Left colon (tissue), 2 donors: ENCODE measurements at places on chromosomes 16 and 17.
A peak's percentile ranks its signal among the peaks of the same experiment; 100 is the strongest.

DNA sequence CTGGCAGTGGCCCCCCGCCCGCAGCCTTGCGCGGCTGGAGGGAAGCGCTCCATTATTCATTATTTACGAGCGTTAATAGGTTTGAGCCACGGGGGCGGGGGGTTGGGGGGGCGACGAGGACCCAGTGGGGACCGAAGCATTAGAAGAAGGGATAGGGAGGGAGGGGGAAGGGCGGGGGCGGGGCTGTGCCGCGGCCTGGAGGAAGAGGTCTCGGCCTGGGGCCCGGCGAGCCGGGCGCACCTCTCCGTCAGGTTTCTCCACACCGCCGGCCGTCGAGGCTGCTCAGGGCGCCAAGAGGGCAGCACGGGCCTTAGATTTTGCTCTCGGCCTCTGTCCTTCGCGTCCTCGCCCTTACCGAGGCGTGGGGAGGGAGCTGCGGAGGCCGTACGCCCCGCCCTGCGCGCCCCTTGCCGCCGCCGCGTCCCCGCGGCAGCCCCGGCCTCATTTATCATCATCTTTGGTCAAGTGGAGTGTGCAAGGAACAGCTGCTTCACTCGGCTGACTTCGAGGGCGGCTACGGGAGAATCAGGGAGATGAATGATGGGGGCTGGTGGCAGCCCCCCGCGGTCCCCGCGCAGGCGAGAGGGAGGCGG is 54.2 kb downstream of the SREBF1 start:
- DNase-seq = peak; percentile 41

GRCh38 chr17:36892112-36892838 is 45.0 kb upstream of the LHX1 start:
- DNase-seq = no peak

GRCh38 chr17:38563362-38564253 is 42.1 kb downstream of the SRCIN1 start:
- DNase-seq = no peak

- DNase-seq = peak; percentile 61
These were observed 28.7 kb upstream of the GAS7 start for GRCh38 chr17:10226930-10227695.

- DNase-seq = peak; percentile 21
These were observed 26.6 kb upstream of the KCNG4 start for GRCh38 chr16:84266451-84266850.

GRCh38 chr17:80349151-80349651 is 65.8 kb upstream of the ENDOV start:
- no peak for DNase-seq

- no peak for DNase-seq
These were observed 310.9 kb upstream of the KCNJ16 start for GRCh38 chr17:69764146-69764545.

- no peak for DNase-seq
These were observed 220.4 kb upstream of the MYOCD start for GRCh38 chr17:12445331-12445730.

DNA sequence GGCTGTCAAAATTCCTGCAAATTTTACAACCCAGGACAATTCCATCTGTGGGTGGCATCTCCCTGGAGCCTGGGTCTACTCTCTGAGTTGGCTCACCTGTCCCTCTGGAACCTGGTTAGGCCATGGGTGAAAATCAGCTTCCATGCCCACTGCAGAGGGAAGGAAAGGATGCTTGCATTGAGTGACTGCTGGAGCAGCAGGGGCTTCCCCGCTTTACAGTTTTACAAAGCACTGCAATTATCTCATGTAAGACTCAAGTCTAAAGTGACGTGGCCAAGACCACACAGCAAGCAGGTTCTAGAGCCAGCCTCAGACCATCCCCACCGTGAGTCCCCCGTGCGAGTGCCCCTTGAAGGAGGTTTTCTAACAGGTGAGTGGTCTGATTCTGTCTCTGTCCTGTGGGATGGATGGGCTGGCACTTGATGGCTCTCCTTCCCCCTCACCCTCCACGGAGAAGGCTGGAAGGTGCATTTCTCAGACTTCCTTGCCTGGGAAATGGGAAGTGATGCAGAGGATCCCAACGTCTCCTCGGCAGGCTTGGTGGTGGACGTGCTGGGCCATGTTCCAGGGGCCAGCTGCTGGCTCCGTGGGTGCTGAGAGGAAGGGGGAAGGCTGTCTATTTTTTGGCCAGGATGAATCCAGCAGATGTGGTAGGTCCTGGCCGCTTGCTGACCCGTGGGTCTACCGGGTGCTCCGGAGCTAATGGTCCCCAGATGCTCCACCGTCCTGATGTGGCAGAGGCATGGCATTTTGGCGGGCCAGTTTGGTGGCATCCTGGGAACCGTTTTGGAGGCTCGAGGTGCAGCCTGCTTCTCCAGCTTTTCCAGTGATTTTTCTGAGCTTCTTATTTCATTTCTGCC is 26.3 kb upstream of the CBX4 start:
- DNase-seq = no peak

DNA sequence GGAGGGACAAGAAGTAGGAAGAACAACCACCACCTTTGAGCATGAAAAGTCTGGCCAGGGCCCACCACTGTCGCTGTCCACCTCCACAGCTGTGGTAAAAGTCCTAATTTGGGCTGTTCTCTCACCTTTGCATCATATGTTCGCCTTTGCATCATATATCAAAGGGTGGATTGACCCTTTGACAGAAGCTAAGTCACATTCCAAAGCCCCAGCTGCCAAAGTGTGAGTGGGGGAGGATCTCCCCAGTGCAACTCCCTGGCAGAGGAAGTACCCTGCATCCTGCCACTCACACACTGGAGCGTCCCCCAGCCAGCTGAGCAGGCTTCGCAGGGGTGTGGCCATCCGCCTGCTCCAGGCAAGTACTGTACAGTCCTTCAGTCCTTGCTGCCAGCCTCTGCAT is 12.7 kb upstream of the SPECC1 start:
- no peak for DNase-seq

GRCh38 chr17:38428112-38428642 is at the start of gene ARHGAP23:
Gene ARHGAP23 (plus strand): TSS chr17:38428464. CDS start chr17:38428486, 22 bp downstream.
- peak; percentile 50 for DNase-seq

GRCh38 chr17:63540590-63540989 is 9.7 kb upstream of the DCAF7 start:
- no peak for DNase-seq

GRCh38 chr17:59651346-59651745 is 31.7 kb downstream of the CLTC start:
- no peak for DNase-seq

- DNase-seq = no peak
These were observed 35.2 kb downstream of the USP7 start for GRCh38 chr16:8928467-8928957.

DNA sequence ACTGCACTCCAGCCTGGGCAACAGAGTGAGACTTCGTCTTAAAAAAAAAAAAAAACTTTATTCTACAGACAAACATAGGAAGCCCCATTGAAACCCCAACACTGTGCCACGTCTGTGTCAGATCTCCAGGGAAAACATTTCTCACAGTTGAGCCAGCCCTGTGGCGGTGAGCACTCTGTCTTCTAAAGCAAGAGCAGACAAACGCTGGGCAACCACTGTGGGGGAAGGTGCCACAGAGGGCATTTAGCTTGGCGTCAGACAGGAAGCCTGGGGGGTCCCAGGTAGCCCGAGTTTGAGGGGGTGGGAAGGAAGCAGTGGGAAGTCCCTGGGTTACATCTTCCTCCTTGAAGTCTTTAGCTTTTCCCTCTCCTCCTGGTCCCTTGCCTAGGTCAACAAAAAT is 16.0 kb downstream of the C17orf100 start:
- no peak for DNase-seq

DNA sequence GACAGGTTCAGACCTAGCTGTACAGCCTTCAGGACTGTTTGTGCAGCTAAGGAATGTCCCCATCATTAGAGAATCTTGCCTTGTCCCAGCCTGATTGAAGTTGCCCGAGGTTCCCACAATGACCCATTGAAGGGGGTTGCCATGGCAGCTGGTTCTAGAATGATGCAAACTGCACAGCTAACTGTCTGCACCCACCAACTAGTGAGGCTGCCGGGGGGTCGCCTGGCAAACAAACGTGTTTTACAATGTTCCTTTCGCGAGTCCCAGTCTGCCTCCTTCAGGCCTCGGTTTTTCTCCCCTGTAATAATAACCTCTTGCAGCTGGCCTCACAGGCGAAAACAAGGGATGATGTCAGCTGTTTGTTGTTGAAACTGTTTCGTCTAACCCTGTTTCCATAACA is 5.5 kb downstream of the C16orf96 start:
- no peak for DNase-seq

- no peak for DNase-seq
These were observed 219.6 kb upstream of the IRX3 start for GRCh38 chr16:54506214-54506580.

DNA sequence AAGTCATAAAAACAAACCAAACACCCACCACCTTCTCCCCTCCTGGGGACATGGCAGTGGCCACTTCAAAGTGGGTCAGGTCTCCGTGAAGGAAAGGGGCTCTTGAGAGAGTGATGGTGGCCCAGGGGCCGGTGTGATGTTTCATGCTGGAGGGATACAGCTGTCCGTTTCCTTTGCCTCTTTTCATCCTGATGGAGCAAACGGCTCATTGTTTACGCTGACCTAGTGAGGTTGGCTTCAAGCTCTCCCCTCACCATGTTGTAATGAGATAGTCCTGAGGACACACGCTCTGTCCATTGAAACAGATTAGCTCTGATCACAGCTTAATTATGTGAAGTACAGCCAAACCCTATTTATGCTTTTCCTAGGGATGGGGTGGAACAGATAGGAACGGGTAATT is 34.2 kb downstream of the CDH13 start:
- no peak for DNase-seq

DNA sequence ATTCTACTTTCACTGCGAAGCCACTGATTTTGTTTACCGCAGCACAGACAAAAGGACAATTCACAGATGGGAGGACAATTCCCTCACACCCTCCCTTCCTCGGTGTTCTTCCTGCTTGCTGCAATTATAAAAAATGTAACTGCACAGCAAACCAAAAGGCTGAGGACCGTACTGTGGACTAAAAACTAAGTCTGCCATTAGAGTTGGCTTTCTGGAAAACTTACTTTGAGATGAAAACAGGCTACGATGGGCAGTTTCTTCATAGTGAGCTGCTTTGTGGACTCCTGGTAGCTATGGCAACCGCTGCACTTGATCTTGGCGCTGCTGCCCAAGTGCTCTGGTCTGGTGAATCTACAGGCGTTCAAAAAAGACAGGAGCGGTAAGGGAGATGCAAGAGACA is 35.2 kb downstream of the USP22 start:
- no peak for DNase-seq

- DNase-seq = no peak
These were observed 43.7 kb upstream of the METRNL start for GRCh38 chr17:83035722-83036121.

DNA sequence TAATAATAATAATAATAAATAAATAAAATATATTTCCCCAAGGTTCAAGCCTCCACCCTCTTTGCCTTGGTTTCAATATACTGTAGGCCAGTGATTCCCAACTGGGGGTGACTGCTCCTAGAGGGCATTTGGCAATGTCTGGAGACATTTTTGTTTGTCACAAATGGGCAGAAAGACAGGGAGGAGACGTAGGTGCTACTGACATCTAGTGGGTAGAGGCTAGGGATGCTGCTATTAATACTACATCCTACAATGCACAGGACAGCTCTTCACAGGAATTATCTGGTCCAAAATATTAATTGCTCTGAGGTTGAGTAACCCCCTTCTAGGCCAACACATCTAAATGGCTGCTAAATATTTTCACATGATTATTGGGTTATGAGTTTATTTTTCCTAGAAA is 12.8 kb upstream of the PRR14 start:
- no peak for DNase-seq

DNA sequence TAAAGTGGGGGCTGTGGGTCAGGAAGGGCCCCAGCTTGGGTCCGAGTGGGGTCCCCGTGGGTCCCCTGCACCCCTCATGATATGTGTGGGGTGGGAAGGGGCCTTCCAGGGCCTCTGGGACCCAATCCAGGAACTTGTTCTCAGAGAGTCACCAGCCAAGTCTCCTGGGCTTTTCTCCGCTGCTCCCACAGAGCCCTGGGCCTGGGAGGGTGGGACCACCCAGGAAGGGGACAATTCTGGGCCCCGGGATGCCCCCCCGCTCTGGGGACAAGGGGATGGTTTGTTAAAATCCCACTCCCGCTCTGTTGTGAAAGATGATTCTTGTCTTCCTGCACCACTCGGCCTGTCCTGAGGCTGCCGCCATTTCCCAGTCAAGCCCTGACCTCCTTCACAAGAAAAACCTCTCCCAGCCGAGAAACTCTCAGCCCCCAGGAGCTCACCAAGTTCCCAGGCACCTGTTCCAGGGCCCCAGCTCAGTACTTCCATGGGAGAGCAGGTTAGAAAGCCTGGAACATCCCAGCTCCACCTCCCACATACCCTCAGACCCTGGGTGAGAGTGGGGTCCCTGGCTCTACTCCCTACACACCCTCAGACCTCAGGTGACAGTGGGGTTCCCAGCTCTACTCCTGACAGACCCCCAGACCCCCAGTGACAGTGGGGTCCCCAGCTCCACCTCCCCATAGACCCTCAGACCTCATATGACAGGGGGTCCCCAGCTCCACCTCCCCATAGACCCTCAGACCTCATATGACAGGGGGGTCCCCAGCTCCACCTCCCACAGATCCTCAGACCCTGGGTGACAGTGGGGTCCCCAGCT is 75.1 kb downstream of the METRNL start:
- no peak for DNase-seq

GRCh38 chr16:52680993-52681392 is 134.1 kb upstream of the TOX3 start:
- no peak for DNase-seq

- DNase-seq = no peak
These were observed 46.4 kb upstream of the KLHDC4 start for GRCh38 chr16:87812200-87812656.

DNA sequence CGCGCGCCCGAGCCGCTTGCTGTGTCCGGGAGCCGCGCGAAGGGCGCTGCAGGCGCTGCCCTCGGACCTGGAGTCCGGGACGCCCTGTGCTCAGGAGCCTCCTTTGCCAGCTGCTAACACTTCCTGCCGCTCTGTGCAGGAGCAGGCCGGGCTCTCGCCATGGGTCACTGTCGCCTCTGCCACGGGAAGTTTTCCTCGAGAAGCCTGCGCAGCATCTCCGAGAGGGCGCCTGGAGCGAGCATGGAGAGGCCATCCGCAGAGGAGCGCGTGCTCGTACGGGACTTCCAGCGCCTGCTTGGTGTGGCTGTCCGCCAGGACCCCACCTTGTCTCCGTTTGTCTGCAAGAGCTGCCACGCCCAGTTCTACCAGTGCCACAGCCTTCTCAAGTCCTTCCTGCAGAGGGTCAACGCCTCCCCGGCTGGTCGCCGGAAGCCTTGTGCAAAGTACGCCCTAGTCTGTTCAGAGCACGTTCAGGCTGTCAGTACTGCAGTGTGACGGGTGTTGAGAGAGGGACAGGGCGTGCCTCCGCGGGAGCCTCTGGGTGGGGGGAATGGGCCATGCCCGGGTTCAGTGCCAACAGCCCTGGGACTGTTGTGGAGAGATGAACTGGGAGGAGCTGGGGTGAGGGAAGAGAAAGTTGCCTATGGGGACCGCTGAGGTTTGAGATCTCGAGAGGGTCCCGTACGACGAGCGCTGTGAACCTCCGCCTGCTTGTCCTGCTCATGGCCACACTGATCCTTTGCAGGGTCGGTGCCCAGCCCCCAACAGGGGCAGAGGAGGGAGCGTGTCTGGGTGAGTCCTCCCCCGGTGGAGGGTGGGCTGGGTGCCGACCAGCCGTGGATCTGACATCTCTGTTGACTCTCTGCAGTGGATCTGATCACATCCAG is 1.3 kb downstream of the ZNF276 start:
- DNase-seq = peak; percentile 94

GRCh38 chr16:88317613-88317965 is 65.2 kb upstream of the ZNF469 start:
- DNase-seq = no peak
